NCI-H2029 (cell line): ENCODE measurements at places on chromosomes 5 and 9.

DNA sequence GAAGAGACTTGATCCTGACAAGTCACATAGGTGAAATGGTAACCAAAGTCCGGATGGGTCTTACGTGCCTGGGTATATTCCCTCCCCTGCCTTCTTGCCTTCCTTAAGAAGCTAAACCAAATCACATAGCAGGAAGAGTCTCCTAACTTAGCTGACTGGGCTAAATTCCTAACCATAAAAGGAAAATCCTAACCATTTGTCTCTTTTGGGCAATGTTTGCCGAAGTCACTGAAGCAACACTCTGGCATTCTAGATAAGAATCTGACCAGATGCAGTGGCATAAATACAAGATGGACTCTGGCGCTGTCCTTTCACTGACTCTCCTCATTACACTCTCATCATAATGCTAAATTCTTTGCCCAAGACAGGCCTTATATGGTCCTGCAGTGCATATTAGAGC is 625.5 kb upstream of the RORB start:
- DNase-seq: no peak

DNA sequence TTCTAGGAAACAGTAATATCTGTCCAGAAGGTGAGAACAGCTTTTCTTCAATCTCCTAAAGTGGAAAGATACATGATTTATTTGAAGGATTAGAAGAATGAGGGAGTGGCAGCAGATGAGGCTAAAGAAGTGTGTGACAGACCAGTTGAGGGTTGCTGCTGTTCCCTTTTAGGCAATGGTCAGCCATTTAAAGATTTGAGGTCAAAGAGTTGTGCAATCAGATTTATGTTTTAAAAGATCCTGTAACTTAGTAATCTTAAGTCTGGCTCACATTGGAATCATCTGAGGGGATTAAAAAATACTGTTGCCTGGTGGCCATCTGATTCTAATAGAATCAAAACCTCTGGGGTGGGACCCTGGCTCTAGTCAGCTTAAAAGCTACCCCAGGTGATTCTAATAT is 4.3 kb upstream of the SGCD start:
- DNase-seq: no peak

DNA sequence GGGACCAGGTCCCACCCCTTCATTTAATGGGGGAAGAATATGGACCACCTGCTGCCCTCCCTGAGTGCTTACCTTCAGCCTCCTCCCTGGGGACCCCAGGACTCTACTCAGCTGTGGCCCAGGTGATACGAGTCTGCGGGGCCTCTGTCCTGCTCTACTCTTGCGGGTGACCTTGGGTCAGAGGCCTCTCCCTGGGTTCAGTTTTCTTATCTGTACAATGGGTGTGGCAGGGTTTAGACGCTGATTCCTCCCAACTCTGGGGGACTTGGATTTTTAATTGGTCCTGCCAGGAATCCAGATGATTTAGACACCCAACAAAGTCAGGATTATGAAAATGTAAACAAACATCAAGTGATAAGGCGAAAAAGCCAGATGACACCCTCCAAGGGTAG is 25.0 kb downstream of the FAM163B start:
- no peak for DNase-seq

- DNase-seq: peak; percentile 75
Observed at GRCh38 chr9:128192601-128193371, 1.4 kb upstream of the CIZ1 start.

DNA sequence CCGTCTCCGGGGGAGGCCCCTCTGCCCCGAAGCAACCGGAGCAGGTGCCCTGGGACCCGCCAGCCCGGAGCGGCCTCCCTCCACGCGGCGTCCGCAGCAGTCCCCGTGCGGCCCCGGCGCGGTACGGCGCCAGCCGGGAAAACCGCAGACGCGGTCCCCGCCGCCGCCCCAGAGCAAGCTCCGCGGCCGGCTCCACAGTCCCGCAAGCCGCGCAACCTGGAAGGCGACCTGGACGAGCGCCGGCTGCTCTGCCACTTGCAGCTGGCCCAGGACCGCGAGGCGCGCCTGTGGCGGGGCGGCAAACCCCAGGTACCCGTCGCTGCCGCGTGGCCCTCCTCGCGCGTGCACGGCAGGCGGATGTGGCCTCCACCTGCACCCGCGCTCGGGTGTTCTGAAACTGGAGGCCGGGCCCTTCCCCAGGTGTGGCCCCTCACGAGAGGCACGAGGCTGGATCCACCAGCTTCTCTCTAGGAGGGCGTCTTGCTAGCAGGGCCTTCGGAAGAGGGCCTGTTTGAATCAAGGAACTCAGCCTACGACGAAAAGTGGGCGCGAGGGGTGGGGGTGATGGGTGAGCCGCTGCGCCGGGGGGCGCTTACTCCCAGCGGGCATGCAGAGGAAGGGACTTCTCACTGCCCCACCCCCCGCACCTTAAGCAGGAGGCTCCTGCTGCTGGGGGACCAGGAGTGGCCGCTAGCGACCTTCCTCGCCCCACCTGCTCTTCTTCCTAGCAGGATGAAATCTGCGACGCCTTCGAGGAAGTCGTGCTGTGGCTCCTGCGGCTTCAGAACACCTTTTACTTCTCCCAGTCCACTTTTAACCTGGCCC is 602 bp downstream of the CCNI2 start:
- no peak for DNase-seq

DNA sequence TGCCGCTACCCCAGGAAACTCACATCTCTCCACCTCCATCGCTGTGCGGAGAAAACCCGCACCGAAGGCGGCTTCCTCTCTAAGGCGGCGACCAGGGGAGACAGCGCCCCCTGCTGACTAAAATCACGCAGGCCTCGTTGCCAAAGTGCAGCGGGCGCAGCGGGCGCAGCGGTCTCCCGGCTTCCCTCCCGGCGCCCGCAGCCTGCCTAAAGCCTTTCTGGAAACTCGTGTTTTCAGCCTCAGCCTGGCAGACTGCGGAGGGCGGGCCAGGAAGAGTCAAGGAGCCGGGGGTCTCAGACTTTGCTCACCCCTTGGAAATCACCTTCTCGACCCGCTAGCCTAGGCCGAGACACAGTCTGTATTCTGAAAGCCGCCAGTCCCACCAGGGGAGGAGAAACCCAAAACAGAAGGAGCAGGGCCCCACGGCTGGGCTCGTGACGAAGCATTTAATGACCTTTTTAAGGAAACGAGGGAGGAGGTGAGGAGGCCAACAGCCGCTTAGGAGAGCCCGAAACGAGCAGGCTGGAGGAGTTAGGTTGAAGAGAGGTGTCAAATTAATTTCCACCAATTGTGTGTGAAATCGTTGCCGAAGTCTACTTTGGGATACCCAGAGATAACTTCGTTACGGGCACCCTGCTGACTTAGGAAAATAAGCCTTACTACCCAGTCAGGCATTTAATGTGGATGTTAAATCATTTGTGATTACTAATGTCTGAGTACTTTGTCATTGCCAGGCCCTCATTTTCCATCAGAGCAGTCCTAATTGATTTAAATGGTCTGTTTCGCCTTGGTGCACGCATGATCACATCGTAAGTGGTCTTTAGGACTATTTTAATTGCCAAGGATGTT is 7.3 kb upstream of the FOXB2 start:
- no peak for DNase-seq
